IMR-90 (cell line): ENCODE measurements at places on chromosomes 16 and 17. TPM values are rescaled to one million over a fixed set of nuclear protein-coding genes. Genes with fewer than 3 reads are reported as not detected.

DNA sequence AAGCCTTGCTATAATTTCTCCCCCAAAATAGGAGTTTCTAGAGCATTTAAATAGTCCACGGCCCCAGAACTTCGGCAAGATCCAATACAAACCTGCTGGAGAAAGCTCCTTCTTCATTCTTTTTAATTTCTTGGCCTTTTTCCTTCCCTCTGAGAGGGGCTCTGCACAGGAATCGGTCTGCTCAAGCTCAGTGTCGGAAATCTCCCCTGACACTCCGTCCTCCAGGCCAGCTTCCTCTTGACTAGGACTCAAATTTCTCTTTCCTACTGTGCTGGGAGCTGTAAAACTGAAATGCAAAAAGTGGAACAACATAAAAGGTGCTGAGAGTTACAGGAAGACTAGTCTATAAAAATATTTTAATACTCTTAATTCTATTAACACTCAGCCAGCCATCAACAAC lies 183.3 kb downstream of the PARN start:
- no peak for DNase-seq

DNA sequence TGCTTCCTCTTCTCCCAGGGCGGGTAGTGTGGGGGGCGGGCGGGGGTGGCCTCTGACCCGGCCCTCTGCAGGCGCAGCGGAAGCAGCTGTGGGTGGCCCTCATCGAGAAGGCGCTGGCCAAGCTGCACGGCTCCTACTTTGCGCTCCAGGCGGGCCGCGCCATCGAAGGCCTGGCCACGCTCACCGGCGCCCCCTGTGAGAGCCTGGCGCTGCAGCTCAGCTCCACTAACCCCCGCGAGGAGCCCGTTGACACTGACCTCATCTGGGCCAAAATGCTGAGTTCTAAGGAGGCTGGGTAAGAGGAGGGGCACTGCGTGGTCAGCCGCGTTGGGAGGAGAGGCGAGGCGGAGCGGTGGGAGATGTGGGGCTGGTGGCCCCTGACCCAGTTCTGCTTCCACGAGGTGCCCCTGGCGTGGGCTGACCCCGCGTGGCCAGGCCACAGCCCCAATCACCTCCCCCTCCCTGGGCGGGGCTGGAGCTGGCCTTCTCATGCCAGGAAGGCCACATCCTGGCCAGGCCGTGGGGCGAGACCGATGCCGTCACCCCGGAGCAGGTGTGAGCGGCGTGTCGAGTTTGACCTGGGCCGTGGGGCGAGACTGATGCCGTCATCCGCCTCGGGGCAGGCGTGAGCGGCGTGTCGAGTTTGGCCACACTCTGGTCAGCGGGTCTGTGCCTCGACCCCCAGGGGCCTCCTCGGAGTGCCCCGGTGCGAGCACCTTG lies 10.5 kb upstream of the PRR35 start:
- DNase-seq: no peak

Gene KRTAP1-1
- total RNA-seq: 0.83 and 0.90 TPM in 2 replicates

- DNase-seq: no peak
Measured at GRCh38 chr17:58363457-58364185, 11.6 kb upstream of the SUPT4H1 start.

DNA sequence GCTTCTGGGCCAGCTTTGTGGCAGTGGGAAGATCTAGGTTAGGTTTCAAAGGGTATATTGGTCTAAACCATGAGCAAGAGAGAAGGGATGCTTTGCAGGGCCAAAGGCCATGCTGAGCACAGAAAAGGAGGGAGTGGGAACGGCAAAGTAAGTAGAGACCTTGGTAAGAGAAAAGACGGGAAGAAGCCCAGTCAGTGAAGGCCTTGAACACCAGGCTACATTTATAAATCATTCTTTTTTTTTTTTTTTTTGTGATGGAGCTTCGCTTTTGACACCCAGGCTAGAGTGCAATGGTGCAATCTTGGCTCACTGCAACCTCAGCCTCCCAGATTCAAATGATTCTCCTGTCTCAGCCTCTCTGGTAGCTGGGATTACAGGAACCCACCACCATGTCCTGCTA lies 18.1 kb downstream of the TOM1L2 start:
- no peak for DNase-seq
